ENCODE measurements at places on chromosomes 3 and 15. TPM values are rescaled to one million over a fixed set of nuclear protein-coding genes. Genes with fewer than 3 reads are reported as not detected.

DNA sequence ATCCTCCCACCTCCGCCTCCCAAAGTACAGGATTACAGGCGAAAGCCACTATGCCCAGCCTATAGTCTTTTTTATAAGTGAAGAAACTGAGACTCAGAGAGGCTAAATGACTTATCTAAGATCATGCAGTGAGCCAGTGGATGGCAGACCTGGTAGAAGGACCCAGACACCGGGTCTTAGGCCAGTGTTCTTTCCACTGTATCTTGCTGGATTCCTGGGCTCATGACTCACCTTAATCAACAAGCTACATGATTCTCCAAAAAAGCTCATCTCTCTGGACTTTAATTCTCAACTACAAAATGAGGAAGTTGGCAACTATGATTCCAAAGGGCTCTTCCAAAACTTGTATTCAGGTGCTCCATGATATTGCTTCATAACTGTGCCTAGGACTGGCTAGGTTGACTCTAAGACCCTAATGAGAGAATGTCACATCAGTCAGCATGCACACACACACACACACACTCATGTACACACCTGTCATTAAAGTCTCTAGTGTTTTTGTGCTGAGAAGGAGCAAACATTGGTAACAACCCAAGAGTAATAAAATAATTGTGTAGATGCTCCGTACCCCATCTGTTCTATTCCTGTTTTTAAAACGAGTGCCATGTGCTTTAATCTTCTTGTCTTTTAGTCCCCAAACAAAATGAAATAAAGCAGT, 89.7 kb upstream of the SLC4A7 start:
- no peak overlapping the region for H3K27ac ChIP-seq
- no peaks in the 10 kb centered on the region for H3K4me1 ChIP-seq
- no peak for DNase-seq
- no peaks in the 10 kb centered on the region for H3K27me3 ChIP-seq

DNA sequence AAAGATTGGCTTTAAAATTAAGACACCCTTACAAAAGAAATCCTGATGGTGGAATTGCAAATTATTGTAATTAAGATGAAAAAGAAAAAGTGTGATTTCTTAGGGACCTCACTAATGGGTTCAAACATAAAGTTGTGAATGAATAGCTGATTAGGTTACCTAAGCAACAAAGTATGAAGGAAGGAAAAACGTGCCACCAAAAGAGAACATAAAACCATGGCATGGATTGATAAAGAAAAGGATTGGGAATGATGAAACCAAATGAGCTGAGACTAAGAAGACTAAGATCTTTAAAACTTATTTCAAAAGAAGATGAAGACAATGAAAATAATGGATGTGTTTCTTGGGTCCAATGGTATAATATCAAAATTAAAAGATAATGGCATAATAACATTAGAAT, 32.2 kb upstream of the GUCA1C start:
- H3K27ac ChIP-seq: no peak overlapping the region
- no peaks in the 10 kb centered on the region for H3K36me3 ChIP-seq
- no peak for DNase-seq
- no peak overlapping the region for H3K4me3 ChIP-seq

PLSCR5 gene
- total RNA-seq: not detected

- no peak for DNase-seq
- no peak overlapping the region for H3K4me3 ChIP-seq
- H3K27ac ChIP-seq: no peak overlapping the region
- no peaks in the 10 kb centered on the region for H3K27me3 ChIP-seq
- no peaks in the 10 kb centered on the region for H3K36me3 ChIP-seq
- no peaks in the 10 kb centered on the region for H3K4me1 ChIP-seq
These were observed 236.6 kb downstream of the MFSD1 start for GRCh38 chr3:159038405-159038804.

GRCh38 chr3:18423401-18424212, 1.5 kb downstream of the SATB1 start:
- DNase-seq: peak; percentile 61
- H3K4me1 ChIP-seq: peaks cover 30% of the 10 kb centered on the region
- H3K36me3 ChIP-seq: no peaks in the 10 kb centered on the region
- H3K27me3 ChIP-seq: no peaks in the 10 kb centered on the region
- H3K27ac ChIP-seq: peak overlapping the region; percentile 93

- no peak overlapping the region for H3K27ac ChIP-seq
- H3K27me3 ChIP-seq: no peaks in the 10 kb centered on the region
- H3K36me3 ChIP-seq: no peaks in the 10 kb centered on the region
- no peak overlapping the region for H3K4me3 ChIP-seq
- DNase-seq: no peak
- peaks cover 11% of the 10 kb centered on the region for H3K4me1 ChIP-seq
These were observed 14.0 kb upstream of the RTP3 start for GRCh38 chr3:46483825-46484224.

Data from transverse colon (tissue), 4 donors.